Activated CD4-positive, alpha-beta T cell treated with anti-CD3 and anti-CD28 coated beads, Interleukin-2, amount 50 U/mL, for 16 hours (primary cell): ENCODE measurements at places on chromosomes 1 and 21.

GRCh38 chr1:154405747-154406571 is 816 bp downstream of the IL6R start:
- DNase-seq = peak; percentile 47

DNA sequence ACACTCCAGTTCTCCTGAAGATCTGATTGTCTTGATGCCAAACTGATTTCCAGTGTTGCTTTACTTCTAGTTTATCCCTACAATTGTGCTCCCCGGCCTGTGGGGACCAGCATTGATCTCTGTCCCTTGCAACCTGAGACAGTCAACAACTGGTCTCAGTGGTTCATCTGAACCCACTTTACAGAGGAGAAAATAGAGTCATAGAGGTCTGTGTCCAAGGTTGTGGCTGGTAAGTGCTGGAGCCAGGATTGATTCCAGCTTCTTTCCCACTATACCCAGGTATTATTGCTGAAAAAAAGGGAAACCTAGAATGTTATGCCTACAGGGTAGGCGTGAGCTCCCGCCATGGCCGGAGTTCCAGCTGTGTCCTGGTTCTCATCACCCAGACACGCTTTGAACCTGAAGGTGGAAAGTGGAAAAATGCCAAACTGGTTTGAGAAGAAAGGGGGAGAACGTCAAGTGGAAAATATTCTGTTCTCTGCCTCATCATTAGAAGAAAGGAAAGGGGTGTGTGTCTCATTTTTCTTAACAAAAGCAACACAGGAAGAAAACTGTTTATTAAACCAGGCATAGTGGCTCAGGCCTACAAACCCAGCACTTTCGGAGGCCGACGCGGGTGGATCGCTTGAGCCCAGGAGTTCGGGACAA is 60.7 kb upstream of the ITPKB start:
- DNase-seq = no peak

DNA sequence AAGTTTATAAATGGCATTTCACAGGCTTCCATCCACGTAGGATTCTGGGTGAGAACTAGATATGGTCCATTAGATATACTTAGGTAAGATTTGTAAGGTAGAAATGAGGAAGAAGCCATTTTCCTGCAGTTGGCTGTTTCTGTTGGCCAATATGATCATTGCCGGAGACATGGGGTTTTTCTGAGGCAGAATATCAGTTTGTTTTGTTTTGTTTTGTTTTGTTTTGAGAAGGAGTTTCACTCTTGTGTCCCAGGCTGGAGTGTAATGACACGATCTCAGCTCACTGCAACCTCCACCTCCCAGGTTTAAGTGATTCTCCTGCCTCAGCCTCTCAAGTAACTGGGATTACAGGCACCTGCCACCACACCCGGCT is 8.7 kb upstream of the EYA3 start:
- no peak for DNase-seq

DNA sequence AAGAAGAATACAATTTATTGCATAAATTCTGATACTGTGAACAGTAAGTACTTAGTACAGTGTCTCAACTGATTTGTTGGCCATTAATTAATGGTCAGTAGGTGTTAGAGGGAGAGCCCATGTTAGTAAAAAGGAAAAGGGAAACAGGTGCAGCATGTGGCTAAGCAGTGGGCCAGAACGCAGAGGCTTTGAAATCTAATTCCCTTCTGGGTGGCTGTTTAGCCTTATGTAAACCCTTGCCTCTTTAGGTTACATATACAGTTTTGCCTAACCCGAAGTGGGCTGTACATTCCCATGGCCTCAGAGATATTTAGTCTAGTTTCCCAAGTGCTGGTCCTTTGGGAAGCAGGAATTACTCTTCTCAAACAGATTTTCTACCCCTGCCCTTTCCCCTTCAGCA is 43.5 kb upstream of the BCL9 start:
- DNase-seq = no peak

DNA sequence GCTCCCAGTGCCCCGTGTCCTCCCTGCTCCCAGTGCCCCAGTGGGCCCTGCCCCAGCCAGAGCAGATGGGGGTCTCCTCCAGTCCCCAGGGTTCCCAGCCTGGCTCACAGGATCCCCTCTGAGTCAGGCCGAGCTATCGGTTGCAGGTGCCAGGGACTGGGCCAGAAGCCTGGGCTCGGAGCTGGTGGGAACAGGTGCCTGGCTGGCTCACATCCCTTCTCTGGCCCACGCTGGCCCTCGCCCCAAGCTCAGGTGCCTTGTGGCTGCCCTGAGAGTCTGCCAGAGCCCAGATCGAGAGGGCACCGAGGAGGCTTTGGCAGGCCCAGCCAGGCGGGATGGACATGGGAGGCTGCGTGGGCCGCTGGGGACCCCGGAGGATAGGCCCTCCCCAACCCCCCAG is 18.9 kb downstream of the PLCH2 start:
- DNase-seq = no peak

DNA sequence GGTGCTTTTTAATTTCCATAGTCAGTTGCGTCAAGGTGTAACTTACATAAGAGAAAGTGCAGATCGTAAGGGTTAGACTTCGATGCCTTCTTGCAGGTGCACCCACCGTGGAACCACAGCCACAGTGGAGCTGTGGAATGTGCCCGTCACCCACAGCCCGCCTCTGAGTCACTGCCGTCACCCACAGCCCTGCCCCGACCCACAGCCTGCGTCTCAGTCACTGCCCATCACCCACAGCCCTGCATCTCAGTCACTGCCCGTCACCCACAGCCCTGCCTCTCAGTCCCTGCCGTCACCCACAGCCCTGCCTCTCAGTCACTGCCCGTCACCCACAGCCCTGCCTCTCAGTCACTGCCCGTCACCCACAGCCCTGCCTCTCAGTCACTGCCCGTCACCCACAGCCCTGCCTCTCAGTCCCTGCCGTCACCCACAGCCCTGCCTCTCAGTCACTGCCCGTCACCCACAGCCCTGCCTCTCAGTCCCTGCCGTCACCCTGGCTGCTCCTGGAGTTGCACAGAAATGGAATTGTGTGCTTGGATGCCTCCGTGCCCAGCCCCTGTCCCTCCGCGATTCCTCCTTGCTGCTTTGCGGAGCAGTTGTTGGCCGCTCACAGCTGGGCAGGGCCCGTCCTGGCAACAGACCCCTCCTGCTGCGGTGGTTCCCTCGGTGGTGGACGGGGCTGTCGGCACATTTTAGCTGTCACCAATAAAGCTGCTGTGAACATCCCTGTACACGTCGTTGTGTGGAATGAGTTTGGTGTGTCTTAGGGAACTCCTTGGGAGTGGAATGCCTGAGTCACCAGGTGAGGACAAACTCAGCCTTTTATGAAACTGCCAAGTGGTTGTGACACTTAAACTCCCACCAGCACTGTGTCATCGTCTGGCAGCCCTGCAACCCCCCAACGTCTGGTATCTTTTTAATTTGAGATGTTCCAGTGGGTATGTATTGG is 44.9 kb upstream of the COL6A2 start:
- DNase-seq = no peak
